Astrocyte of the hippocampus (primary cell): ENCODE measurements at places on chromosomes 1 and 21.

DNA sequence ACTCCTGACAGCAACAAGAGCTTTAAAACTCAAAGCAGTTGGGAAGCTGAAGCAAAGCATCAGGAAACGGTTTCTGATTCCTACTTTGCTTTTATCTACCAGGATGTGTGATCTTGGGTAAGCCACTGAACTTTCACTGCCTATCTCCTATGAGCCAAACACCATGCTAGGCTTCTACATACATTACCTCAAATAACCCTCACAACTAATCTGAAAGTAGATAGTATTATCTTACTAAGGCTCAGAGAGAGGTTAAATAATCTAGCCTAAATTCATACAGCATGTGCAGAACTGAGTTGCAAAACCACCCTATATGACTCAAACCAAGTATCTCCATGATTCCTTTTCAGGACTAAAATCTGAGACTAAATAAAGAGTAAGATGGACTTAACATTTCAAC, 83.8 kb downstream of the EVI5 start:
- no peak for DNase-seq

DNA sequence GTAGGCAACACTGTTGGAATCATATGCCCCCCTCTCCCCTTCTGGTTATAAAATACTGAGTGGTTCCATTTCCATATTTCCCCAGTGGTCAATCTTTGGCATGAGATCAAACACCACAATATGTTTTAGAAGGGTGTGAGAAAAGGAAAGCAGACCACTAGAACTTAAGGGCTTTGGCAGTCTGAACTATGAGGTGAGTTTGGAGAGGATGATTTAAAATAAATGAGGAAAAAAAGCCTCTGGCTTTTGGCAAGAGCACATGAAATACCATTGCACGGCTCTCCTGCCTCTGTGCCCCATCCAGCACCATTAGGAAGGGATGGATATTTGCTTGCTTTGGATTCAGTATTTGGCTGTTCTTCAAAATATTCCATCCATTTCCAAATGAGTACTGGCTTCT, 339.5 kb upstream of the C1orf87 start:
- DNase-seq = peak; percentile 27

GRCh38 chr1:182720463-182720862, 36.1 kb upstream of the RGS8 start:
- no peak for DNase-seq

DNA sequence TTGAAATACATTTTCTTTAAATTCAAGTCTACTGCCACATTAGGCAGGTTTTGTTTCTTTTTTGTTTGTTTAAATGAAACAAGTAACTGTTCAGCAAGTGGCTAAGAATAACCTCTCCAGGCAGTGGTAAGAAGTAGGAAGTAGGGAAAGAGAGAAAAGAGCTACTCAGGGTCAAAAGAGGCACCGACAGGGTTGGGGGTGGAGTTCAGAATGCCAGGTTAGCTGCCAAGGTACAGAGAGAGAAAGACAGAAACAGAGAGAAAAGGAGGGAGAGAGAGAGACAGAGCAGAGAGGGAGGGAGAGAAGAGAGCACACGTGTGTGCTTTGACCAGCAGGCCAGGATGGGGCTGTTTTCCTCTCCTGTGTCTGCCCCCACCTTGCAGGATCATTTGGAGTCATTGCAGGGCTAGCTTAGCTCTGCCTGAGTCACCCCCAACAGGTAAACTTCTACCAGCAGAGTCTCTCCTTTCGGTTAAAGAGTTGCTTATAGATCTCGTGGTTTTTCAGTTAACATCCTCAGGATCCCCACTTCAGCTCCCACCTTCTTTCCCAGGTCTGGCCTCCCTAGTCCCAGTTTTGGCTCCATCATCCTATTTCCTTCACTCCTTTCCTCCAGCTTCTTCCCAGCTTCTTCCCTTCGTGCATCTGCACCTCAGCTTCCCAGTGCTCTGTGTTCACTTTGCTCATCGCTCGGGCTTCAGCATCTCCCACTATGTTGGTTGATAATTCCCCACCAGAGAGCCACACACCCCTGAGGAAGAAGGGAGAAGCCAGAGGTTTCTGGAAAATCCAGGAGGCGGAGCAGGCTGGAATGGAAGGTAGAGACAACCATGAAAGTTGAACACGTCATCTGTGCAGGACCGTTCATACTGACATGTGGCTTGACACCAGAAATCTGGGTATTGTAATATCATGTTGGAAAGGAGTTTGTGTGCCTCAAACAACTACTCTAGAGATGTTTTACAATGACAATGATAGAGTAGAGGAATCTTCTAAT, 21.8 kb upstream of the RAB4A start:
- no peak for DNase-seq

DNA sequence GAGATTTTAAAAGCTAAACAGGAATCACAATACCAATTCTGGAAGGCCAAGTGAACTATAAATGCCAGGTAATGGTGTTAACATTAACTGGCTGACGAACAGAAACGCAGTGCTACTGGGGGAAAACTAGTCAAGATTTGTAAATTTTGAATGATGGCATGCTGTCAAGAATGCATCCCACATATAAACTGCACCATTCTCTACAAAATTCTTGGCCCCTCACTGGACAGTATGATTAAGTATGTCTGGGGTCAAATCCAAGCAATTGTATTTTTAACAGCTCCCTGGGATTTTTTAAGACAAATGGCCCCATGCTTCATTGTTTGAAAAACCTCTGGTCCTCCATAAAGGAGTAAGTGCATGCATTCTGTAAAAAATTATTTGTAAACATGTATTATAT, 73.2 kb upstream of the COA6 start:
- peak; percentile 64 for DNase-seq

DNA sequence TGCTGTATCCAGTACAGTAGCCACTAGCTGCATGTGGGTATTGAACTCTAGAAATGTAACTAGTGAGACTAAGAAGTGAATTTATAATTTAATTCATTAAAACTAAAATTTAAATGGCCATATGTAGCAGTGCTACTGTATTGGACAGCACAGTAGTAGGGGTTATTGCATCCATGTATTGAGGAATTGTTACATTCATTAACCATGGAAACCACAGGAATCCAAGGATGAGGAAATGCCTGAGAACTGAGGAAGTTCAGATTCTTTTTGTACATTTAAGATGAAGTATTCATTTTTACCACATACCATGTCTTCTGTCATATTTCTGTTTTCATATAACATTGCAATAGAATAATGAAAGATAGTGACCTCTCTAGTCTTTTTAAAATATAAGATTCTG, 2.6 kb downstream of the MTF2 start:
- peak; percentile 72 for DNase-seq

GRCh38 chr1:245156041-245156735, 1.4 kb downstream of the KIF26B start:
- peak; percentile 95 for DNase-seq

DNA sequence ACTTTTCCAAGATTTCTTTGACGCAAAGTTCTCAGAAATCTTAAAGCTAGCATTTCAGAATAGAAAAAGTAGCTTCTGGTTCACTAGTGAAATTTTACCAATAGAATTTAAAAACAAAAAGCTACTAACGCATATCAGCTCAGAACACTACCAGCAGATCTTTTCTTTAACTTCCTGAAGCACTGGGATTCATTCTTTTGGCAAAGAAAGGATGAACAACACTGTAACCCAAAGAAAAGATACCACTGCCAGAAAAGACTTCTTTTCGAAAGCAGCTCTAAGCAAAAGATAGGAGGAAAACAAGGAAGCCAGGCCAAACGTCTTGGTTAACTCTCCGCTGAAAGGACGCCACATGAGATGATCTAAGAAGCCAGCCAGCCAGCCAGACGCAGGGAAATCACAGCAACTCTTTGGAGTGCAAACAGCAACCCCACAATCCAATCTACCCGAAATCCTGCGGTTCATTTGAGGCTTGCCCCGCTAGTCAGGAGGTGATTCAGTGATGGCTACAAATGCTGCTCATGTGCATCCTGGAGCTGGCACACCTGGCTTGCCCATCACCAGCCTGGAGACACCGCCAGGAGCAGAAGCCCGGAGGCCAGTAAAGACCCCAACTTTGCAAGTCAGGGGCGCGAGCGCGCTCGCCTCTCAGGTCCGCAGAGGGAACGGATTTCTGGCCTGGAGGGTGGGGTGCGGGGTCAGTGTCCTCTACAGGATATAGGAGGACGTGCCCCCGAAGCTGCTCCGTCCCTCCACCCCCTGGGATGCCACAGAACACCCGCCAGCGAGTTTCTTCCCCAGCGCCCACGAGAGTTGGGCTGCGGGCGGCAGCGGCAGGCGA, 812 bp downstream of the NBPF1 start:
- peak; percentile 95 for DNase-seq

GRCh38 chr1:175893192-175893591, 149.8 kb upstream of the TNR start:
- DNase-seq = no peak

- DNase-seq = no peak
These were observed 103.9 kb downstream of the COLGALT2 start for GRCh38 chr1:183933528-183934179.

GRCh38 chr1:44512313-44512885, 107.3 kb downstream of the RNF220 start:
- peak; percentile 51 for DNase-seq

DNA sequence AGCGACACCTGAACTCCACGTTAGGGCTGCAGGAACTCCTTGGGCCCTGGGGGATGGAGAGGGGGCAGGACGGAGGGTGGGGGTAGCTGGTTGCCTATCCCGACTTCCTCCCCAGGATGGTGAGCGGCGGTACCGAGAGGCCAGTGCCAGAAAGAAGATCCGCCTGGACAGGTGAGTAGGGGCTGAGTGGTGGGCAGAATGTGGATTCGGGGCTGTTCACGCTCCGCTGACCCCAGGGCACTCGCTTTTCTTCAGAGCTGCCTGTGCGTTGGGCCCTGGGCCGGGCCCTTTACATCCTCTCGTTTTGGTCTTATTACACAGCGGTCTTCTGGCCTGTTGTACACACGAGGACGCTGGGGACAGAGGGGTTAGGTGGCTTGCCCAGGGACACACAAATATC, 20.8 kb downstream of the FAM151A start:
- no peak for DNase-seq

DNA sequence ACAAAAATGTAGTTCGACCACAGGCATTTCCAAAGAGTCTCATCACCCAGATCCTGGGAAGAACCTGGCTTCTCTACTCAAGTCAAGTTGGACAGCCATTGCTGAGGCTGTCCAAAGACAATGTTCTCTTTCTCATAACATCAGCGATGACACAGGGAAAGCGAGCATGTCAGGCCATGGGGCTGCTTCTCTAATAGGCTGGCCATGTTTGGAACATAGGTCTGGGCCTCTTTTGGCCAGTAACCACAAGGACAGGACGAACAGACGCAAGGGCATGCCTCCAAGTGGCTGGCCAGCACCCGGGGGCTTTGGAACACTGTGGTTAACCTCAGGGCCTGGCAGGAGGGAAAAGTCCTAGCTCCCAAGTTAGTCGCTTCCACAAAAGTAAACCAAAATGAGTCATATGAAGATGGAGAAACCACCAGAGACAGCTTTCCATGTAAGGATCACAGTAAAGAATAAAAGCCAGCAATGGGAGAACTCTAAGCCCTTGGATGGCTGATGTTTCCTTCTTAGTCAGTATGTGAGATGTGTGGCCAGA, 80.6 kb upstream of the SLC44A3 start:
- DNase-seq = peak; percentile 96

- DNase-seq = no peak
These were observed 40.4 kb upstream of the GADD45A start for GRCh38 chr1:67644566-67644965.

DNA sequence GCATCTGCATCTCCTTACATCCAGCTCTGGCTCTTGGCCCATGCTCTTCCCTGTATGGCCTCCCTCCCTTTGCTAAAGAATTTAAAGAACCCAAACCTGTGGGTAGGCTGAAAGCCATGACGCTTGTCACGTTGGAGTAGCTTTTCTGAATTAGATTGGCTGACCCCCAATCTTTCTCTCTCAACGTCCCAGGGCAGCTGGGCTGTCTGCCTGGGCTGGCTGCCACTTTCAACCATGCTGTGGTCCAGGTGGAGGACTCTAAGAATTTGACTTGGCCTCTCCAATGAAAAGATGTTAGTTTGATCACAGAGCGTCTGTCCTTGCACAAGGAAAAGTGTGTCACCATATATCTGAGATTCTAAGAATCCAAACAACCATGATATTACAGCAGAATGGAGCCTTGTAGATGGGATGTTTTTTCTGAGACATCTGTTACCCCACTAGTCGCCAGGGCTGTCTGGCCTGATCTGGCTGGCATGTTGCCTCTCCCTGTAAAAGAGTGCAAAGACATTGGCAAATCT, 6.5 kb upstream of the IGSF3 start:
- peak; percentile 74 for DNase-seq
